ENCODE measurements at places on chromosomes 5 and 9. TPM values are rescaled to one million over a fixed set of nuclear protein-coding genes. Genes with fewer than 3 reads are reported as not detected.

DNA sequence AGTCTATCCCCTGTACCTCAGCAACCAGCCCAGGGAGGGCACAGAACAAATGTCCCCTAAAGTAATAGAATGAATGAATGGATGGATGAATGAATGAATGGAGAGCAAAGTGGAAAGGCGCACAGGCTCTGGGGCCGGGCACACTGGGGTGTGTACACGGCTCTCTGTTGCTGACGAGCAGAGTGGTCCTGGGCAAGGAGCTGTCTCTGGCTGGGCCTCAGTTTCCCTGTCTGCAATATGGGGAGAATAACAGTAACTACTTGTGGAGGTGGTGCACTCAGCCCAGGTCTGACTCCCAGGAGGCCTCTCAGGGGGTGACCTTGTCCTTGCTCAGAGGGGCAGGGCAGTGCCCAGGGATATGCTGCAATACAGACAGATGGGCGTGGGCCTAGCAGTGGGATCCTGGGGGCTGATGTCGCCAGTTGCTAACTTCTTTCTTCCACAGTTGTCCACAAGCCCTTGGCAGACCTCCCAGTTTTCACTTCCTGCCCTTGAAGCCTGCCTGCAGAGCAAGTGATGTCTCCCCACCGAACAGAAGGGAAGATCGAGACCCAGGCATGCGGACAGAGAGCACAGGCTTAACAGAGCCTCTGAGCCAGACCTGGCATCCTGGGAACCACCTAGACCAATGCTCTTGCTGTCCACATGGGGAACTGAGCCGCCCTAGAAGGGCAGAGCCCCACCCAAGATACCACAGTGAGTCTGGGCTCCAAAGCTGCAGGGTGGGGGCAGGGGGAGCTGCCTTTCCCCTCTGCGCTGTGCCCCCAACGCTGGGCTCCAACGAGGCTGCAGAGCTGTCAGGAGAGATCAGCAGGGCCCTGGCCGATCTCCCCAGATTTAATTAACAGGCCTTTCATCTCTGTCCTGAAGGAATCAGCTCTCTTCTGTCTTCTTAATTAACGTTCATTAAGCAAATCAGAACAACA, 13.6 kb upstream of the LAMC3 start:
- peaks cover 19% of the 10 kb centered on the region for H3K27me3 ChIP-seq
- no peaks in the 10 kb centered on the region for H3K36me3 ChIP-seq
- DNase-seq = peak; percentile 56
- no peak overlapping the region for H3K4me3 ChIP-seq
- peaks cover 10% of the 10 kb centered on the region for H3K4me1 ChIP-seq

DNA sequence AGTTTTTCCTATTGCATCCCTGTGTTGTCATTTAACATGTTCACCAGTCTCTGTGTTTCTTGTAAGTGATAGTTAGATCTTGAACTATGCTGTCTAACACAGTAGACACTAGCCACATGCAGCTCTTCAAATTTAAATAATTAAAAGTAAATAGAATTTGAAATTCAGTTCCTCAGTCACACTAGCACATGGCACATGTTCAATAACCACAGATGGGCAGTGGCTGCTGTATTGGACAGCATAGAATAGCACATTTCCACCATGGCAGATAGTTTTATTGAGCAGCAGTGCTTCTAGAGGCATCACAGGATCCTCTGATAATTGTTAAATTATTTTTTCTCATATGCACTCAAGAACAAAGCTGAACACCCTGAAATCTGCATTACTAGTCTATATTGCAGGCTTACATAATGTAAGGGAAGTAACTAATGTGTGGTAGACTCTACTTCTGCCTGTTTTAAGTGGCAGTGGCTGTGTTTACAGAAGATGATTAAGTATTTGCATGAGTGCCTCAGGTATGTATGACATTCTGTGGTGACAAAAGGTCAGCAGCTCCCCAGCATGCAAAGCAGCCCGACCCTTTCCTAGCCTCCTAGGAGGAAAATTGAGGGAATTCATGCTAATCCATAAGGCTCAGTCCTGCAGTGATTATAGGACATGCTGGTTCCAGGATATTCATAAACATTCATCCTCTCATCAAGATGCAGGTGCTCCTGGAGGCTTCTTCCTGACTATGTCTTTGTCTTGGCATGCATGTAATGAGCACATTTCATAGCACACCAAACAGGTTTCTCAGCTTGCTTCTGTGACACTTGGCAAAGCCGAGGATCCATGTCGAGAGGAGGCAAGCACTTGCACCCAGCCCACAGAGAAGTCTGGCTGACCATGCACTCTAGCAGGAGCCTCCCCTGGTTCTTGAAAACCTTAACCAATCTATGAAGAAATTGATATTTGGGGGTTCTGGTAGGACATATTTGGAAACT, 45.5 kb downstream of the SH3RF2 start:
- no peaks in the 10 kb centered on the region for H3K36me3 ChIP-seq
- peaks cover 3% of the 10 kb centered on the region for H3K4me1 ChIP-seq
- no peaks in the 10 kb centered on the region for H3K27me3 ChIP-seq
- DNase-seq = no peak

DNA sequence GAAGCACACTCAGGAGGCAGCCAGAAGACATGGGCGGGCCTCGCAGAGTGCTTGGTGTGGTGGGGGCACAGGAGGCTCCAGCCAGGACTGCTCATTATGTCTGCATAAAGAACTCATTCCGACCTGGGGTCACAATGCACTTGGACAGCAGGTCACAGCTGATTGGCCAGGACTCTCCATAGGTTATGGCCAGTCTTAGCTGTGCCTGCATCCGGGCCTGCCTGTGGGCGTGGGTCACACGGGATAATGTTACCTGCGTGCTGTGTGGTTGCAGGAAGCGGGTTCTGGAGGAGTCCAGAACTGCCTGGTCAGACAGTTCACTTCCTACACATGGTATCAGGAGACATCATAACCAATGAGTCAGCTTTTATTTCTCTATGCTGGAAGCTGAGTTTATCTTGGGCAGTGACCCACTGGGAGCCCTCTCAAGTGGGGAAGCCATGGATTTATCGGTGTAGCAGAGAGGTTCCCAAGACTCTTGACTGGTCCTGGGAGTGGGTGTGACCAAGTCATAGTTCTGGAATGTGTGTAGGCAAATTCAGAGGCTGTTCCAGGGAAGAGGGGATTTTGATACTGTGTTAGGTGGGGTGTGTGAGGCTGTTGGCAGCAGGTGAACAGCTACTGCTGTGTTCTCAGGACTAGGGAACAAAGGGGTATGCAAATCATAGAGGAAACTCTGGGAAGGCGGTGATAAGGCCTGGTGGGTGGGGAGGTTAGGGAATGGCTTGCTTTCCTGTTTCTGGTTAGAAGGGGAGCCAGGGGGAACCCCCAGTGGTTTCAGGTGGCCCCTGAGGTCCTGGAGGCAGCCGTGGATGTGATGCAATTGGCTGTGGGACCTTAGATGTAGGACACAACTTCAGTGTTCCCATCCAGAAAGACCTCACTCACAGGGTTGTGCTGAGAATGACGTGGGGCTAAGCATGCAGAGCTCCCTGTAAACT, 51.3 kb downstream of the ARHGEF37 start:
- H3K27ac ChIP-seq = no peak overlapping the region
- H3K36me3 ChIP-seq = no peaks in the 10 kb centered on the region
- no peaks in the 10 kb centered on the region for H3K27me3 ChIP-seq
- peaks cover 9% of the 10 kb centered on the region for H3K4me1 ChIP-seq
- no peak overlapping the region for H3K4me3 ChIP-seq

- H3K4me3 ChIP-seq = no peak overlapping the region
- no peak overlapping the region for H3K27ac ChIP-seq
- no peaks in the 10 kb centered on the region for H3K4me1 ChIP-seq
- no peak for DNase-seq
- no peaks in the 10 kb centered on the region for H3K36me3 ChIP-seq
These were observed 11.5 kb downstream of the CCDC69 start for GRCh38 chr5:151212406-151212798.

- peaks cover 6% of the 10 kb centered on the region for H3K4me1 ChIP-seq
- no peak for DNase-seq
- no peak overlapping the region for H3K27ac ChIP-seq
- H3K27me3 ChIP-seq = peaks cover 6% of the 10 kb centered on the region
- H3K4me3 ChIP-seq = no peak overlapping the region
- H3K36me3 ChIP-seq = no peaks in the 10 kb centered on the region
These were observed 67.3 kb downstream of the GALNT12 start for GRCh38 chr9:98874721-98875255.

- DNase-seq = no peak
- H3K27ac ChIP-seq = no peak overlapping the region
- no peaks in the 10 kb centered on the region for H3K27me3 ChIP-seq
- no peak overlapping the region for H3K4me3 ChIP-seq
- H3K4me1 ChIP-seq = no peaks in the 10 kb centered on the region
- no peaks in the 10 kb centered on the region for H3K36me3 ChIP-seq
These were observed 1035.7 kb upstream of the NUDT12 start for GRCh38 chr5:104598285-104598684.

DNA sequence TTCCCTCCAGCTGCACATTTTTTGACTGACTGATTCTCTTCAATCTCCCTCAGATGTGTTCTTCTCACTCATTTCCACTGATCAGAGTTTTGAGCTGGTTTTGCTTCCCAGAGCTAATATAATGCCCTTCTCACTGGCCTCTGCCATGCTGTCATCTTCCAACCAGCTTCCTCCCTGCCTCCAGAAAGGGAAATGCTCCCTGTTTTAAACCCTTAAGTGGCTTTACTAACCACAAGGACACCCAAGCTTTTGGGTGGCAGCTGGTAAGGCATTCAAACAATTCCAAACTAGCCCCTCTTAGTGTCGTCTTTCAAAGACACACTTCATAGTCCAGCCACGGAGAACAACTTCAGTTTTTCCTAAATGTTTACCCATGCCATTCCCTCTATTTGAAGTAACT, 172.5 kb downstream of the CRB2 start:
- no peaks in the 10 kb centered on the region for H3K27me3 ChIP-seq
- H3K4me3 ChIP-seq = no peak overlapping the region
- 0 out of 2 replicates have a peak, but pooled peaks cover 2% of the 10 kb centered on the region for H3K4me1 ChIP-seq
- no peak overlapping the region for H3K27ac ChIP-seq
- no peaks in the 10 kb centered on the region for H3K36me3 ChIP-seq

DNA sequence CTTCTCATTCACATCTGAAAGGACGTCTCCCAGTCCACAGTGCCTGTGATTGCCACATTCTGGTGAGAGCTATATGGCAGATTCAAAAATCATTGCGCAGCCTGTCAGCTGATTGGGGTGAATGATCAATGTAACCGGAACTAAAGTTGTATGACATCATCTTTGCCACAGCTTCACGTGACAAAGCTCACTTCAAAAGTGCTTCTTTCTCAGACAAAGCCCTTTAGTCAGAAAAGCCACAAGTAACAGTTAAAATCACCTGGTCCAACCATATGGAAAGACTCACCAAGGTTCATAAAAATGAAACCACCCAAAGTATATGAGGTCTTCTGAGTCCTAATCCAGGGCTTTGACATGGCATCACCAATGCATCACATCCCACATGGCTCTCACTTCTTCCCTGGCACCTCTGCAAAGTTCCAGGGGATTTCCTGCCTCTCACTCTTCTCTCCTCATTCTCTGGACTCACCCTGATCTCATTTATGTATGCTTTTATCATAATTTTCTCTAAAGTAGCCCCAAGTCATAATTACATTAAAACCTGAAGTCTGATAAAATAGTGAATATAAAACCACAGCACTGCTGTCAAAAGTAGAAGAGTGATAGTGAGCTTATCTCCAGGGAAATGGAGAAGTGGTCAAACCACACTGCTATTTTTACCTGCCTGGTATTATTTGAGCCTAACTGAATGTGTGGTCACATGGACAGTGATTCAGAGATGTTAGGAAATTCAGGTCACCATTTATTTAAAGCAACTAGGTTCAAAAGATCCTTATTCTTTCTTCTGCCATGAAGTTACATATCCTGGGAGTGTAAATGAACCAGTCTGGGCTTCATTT, 193.1 kb upstream of the PTGER4 start:
- no peaks in the 10 kb centered on the region for H3K36me3 ChIP-seq
- peak; percentile 29 for DNase-seq
- H3K27me3 ChIP-seq = no peaks in the 10 kb centered on the region

The KIF20A gene
- 106 TPM for total RNA-seq

- no peaks in the 10 kb centered on the region for H3K36me3 ChIP-seq
- no peaks in the 10 kb centered on the region for H3K4me1 ChIP-seq
- DNase-seq = no peak
- H3K27ac ChIP-seq = no peak overlapping the region
- H3K4me3 ChIP-seq = no peak overlapping the region
These were observed 11.1 kb downstream of the LCP2 start for GRCh38 chr5:170286386-170286925.

GRCh38 chr5:119220576-119221197, 135.1 kb upstream of the TNFAIP8 start:
- DNase-seq = peak; percentile 4
- H3K4me3 ChIP-seq = no peak overlapping the region
- H3K27me3 ChIP-seq = no peaks in the 10 kb centered on the region
- H3K4me1 ChIP-seq = peaks cover 2% of the 10 kb centered on the region
- 0 out of 2 replicates have a peak, but pooled peaks cover 2% of the 10 kb centered on the region for H3K36me3 ChIP-seq

DNA sequence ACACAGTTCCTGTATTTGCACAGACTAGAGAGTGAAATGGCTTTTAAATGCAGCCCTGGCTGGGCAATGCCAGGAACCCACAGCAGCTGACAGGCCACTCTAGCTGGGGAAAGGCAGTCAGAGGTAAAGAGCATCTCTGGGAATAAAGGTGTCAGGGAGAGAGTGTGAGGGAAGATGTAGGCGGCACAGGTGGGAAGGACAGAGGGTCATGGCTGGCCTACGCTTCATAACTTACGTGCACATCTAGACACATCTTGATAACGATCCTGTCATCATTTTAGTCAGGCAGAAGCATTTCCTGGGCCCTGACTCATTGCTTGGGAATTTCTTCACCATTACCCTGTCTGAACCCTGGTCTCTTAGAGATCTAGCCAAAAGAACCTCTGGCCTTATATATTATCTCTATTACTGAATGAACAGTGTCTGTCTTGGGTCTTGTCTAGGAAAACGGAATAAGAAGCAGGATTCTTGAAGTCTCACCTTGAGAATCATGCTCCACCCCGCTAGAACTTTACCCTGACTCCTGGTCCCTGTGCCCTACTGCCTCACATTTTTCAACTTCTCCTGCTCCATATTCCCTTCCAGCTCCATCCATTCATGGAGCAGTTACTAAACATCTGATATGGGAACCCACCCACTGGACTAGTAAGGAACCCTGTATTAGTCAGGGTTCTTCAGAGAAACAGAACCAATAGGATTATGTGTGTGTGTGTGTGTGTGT, 106.4 kb upstream of the ELL2 start:
- H3K36me3 ChIP-seq = no peaks in the 10 kb centered on the region
- peaks cover 22% of the 10 kb centered on the region for H3K4me1 ChIP-seq
- peak overlapping the region; percentile 89 for H3K27ac ChIP-seq
- H3K4me3 ChIP-seq = no peak overlapping the region
- peak; percentile 95 for DNase-seq

- no peak for DNase-seq
- H3K4me1 ChIP-seq = peaks cover 4% of the 10 kb centered on the region
- no peaks in the 10 kb centered on the region for H3K27me3 ChIP-seq
These were observed 63.2 kb upstream of the RICTOR start for GRCh38 chr5:39137391-39137790.

The GRM6 gene
- total RNA-seq = not detected

The JAK2 gene
- 7.2 TPM for total RNA-seq

The GLRA1 gene
- not detected for total RNA-seq

The SLC6A3 gene
- total RNA-seq = not detected

DNA sequence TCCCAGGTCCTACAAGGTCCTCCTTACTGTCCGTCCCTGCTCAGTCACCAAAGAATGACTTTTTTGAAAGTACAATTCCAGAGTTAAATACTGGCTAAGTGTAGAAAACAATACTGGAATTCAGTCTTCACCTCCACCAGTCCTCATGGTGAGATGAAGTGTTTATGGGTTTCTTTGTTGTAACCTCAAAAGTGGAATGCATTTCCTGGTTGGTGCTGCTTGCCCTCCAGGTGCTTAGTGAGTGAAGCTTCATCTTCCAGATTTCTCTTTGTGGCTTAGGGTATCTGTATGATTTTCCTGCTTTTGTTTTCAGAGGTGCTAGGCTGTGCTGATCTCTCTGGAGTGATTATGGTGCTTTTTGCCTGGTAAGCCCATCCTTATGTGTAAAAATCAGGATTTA, 49.4 kb upstream of the DHFR start:
- peaks cover 5% of the 10 kb centered on the region for H3K4me1 ChIP-seq
- no peak overlapping the region for H3K27ac ChIP-seq
- DNase-seq = no peak
- H3K27me3 ChIP-seq = no peaks in the 10 kb centered on the region

Data from IMR-90 (cell line).